Spinal cord (tissue), 10 donors: ENCODE measurements at places on chromosomes 7 and 10.

- DNase-seq = no peak
Observed at GRCh38 chr7:77910124-77910523, 111.6 kb downstream of the PHTF2 start.

GRCh38 chr10:85916994-85917573 is 449.5 kb downstream of the GRID1 start:
- peak; percentile 82 for DNase-seq

DNA sequence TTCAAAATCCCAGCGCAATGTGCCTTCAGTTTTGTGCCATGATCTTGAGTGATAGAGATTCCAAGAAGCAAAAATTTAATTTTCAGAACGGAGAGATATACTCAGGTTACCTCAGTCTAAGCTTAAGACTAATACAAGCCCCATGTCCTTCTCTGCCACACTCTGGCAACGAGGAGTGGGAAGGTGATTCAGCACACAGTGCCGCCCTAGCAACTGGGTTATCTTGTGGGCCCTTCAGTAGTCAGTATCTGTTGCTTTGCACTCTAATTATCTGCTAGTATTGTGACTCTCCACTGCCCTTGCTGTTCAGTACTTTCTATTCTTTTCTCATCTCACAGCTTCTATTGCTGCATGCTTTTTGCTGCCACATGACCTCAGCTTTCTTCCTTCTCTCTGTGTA is 39.2 kb upstream of the MKLN1 start:
- DNase-seq = no peak

GRCh38 chr10:86715156-86715795 is 41.1 kb upstream of the BMPR1A start:
- DNase-seq = no peak

DNA sequence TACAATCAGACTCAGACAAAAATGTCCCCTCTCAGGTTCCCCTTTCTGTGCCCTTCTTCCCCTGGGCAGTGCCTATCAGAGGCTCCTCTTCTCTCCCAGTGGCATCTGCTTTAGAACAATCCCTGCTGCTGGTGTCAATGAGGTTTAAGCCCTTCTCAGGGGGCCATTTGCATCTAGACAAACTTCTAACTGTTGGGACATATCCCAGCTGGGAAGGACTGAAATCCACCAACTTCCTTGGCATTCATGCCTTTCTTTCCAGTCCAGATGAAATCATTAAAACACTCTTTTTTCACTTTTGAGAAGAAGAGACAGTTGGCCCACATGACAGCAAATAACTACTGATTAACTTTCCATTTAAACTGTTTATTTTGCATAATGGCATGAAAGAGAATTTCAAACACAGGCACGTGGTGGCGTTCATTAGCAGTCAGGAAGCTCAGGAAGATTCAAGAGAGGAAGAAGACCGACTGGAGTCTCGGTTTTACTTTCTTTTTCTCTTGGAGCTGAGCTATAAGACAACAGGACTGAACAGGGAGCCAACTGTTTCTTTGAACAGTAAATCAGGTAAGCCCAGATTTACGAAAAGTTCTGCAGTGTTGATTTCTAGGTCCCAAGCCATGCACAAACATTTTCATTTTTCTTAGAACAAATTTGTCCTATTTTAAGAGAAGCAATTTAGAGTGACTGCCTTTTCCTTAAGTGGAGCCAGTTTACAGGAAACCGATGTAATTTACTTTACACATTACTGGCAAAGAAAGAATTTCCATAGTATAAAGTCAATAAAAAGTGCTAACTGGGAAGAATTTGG is at the start of gene GIMAP2:
GIMAP2 (plus strand) TSS at position 488 of the 811 bp plus-strand sequence. CDS start 1,354 bp downstream, outside the sequence.
- peak; percentile 24 for DNase-seq

DNA sequence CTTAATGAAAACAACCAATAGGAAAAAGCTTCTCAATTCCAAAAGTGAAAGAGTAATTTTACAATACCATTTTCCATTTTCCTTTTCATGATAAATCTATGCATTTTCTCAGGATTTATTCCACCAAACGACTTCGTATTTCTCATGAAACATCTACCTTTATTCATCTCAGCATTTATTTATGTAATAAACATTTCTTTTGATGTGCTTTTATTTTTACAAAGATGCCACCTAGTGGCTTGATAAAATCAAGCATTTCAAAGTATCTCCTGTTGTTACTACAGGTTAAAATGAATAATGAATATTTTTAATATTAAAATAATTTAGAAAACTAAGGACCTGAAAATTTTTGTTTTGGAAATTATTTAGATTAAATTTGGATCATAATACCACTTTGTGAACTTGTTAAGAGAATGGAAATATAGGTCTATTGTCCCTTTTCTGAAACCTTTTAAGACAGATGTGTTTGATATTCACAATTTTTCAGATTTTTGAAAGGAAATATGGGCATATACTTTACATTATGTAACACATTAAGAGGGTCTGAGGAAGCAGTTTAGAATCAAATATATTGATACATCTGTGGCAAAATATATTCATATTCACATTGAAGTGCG is 2.7 kb upstream of the IQUB start:
- peak; percentile 30 for DNase-seq

DNA sequence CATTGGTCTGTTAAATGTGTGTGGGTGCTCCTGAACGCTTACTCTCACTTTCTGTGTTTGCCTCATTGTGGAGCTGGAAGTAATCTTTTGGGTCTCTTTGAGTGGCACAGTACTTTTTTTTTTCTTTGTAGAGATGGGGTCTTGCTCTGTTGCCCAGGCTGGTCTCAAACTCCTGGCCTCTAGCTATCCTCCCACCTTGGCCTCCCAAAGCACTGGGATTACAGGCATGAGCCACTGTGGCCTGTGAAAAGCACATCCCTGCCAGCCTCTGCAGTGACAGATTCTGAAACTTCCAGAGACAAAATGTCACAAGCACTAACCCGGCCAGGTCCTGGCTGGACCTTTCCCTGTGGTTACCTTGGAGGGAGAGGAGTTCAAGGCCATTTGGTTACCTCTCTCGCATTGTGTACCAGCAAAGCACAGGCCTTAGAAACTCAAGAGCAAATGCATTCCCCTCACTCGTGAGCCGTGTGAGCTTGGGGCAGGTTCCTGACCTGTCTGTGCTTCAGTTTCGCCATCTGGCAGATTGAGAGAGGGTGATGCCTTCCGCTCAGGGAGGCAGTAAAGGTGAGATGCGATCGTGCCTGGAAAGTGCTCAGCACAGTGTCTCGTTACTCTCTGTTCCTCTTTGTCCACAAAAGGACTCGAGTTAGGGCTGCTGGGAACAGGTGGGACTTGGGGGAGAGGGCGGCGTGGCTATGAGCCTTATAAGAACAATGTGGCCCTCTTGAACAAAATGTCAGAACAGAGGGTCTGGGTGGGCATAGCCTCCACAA is 72.6 kb upstream of the SEPHS1 start:
- DNase-seq = no peak

GRCh38 chr10:89707372-89707771 is 6.0 kb downstream of the KIF20B start:
- DNase-seq = no peak

GRCh38 chr10:19426034-19426433 is 377.4 kb downstream of the MALRD1 start:
- no peak for DNase-seq

GRCh38 chr10:73413108-73413527 is 740 bp downstream of the ANXA7 start:
- peak; percentile 82 for DNase-seq

- DNase-seq = no peak
Observed at GRCh38 chr10:113180401-113181154, 230.5 kb downstream of the TCF7L2 start.

- no peak for DNase-seq
Observed at GRCh38 chr7:136655414-136655813, 213.0 kb upstream of the CHRM2 start.

DNA sequence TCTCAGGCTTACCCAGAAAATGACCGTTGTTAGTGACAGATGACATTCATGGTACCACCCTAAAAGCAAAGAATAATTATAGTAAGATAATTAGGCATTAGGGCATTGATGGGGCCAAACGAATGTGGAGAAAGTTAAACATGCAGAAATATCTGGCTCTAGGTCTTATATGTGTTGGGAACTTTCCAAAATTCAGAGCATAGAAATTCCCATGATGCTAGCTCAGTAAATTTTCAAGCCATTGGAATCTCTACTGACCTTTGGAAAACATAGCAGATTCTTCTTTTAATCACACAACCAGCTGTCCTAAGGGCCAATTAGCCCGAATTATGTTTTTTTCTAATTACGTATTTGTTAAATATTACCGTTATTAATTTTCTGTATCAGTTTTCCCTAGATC is 136.1 kb downstream of the CREB5 start:
- peak; percentile 22 for DNase-seq

DNA sequence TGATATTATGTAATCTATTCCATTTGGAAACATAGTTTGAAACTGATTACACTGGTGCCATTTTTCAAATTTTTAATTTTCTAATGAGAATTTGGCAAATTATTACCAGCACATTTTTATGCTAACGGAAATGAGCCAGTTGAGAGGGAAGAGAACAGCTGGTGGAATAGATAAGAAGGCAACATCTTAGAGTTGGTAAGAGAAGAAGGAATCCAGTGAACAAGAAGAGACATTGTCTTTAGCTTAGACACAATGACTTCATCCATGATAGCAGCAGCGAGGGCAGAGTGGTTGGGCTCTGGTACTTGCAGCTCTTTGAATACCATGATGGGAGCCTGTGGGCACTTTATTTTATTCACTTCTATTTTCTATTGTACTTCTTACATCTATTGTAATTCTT is 89.6 kb downstream of the CHRM2 start:
- DNase-seq = no peak

GRCh38 chr10:92387289-92387940 is 96.4 kb downstream of the MARCHF5 start:
- no peak for DNase-seq

DNA sequence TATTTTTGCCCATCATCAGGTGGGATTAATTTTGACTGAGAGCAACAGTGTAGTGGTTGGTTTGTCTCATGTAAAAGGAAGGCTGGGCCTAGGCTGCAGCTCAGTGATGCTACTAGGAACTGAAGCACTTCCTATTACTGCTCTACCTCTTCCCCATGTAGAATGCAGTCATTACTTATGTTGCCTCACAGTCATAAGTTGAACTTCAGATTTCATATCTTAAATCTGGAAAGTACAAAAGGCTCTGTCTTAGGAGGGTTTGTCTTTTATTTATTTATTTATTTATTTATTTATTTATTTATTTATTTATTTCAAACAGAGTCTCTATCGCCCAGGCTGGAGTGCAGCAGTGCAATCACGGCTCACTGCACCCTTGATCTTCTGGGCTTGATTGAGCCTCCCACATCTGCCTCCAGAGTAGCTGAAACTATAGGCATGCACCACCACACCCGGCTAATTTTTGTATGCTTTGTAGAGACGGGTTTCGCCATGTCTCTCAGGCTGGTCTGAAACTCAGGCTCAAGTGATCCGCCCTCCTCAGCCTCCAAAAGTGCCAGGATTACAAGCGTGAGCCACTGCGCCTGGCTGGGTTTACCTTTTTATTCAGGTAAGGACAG is 721.7 kb upstream of the GALNT17 start:
- DNase-seq = no peak

DNA sequence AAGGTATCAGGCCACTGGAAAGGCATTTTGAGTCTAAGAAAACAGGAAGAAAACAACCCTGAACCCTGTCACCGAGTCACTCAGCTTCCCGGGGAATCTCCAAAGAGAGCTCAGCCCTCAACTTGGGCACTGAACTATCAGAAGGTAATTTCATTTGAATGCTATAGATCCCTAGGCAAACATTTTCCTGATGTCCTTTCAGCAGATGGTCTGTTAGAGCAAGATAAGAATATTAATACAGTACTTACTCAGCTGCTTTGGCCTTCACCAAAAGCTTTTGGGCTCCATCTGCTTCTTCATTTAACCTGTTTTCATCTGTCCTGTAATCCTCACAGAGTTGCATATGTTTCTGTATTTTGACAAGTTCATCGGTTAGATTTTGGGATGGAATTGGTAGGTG is 34.2 kb upstream of the LAMB1 start:
- DNase-seq = no peak

- no peak for DNase-seq
Observed at GRCh38 chr7:138359870-138360559, 100.0 kb upstream of the TRIM24 start.

DNA sequence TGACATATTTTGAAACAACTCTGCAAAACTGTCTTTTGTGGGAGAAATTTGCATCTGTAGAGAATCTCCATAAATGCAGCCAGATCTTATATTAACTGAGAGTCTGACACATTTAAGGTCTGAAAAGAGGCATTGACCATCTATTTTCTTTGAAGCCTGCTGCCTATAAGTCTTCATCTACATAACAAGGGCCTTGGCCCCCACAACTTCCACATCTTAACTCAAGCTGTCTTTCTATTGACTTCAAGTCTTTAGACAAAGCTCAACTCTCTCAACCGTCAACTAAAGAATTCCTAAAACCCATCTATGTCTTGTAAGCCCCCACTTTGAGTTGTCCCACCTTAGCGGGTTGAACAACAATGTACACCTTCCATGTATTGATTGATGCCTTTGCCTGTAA is 72.4 kb upstream of the ADCY1 start:
- no peak for DNase-seq

GRCh38 chr10:2885288-2886278 is 181.8 kb upstream of the PFKP start:
- no peak for DNase-seq

- peak; percentile 87 for DNase-seq
Observed at GRCh38 chr7:121081327-121081936, 92.9 kb downstream of the CPED1 start.

DNA sequence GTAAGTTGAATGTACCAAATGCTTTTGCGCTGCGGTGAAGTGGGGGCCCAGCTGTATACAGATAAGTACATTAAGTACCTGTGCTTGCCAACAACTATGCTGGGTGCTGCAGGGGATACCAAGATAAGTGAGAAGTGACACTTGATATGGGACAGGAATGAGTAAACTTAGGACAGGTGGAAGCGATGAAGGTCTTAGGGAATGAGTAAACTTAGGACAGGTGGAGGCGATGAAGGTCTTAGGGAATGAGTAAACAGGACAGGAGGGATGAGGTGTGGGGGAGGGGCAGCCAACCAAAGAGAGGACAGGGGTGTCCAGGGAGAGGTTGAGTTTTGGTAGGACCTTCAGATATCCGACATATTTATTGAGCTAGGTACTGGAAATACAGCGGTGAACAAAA is 1.4 kb downstream of the MDH2 start:
- no peak for DNase-seq
